Stimulated activated CD8-positive, alpha-beta memory T cell treated with anti-CD3 and anti-CD28 coated beads, Interleukin-4, amount 100 ng/mL, for 4 hours (primary cell): ENCODE measurements at places on chromosomes 7 and 10.

DNA sequence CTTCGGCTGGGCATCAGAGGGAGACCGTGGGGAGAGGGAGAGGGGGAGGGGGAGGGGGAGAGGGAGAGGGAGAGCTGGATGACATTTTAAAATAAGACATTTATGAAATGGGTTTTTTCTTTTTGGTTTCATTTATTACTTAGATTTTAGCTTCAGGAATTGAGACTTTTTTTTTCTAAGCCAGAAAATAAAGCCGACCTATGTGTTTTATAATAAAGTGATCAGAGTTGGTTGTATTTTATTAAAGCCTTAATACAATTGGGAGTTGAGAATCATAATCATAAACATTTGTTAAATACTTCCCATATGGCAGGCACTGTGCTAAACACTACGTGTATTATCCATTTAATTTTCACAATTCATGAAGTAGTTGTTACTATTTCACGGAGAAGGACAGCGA lies 70.2 kb downstream of the INPP5F start:
- no peak for DNase-seq

DNA sequence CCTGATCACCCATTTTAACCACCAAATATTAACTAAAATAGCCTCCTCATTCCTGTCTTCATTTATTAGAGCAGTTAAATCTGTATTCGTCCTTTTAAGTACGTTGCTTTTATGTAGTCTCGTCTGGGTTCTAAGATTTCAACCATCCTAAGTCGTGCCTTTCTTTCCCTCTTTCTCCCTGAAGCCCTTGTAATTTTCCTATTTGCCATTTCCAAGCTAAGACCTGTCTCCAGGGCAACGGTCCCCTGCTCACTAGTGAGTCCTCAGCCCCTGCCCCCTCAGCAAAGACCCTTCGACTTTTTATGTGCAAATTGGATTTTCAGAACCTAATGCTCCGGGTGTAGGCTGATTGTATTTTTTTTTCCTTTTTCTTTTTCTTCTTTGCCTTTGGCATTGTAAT lies 16.1 kb upstream of the MEST start:
- DNase-seq, result no peak

DNA sequence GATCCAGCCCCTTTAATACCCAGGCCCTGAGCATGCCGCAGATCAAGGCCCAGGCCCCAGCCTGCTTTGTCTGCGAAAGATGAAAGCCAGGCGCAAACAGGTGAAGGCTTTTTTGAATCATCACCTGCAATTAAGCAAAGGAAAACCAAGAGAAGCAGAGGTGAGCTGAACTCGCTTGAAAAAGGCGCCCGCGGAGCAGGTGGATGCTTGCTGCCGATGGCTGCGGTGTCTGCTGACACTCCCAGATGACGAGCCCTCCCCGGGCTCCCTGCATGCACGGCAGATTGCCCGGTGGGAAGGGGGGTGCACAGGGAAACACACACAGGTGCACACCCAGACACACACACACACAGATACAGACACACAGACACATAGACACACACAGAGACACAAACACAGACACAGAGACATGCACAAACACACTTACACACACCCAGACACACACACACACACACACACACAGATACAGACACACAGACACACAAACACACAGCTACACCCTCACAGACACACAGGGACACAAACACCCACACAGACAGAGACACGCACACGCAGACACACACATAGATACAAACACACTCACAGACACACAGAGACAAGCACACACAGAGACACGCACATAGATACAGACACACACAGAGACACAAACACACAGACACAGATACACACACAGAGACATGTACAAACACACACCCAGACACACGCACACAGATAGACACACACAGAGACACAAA lies 142.6 kb upstream of the RNF32 start:
- no peak for DNase-seq

- no peak for DNase-seq
Observed at GRCh38 chr10:74088722-74089121, 61.9 kb downstream of the AP3M1 start.

DNA sequence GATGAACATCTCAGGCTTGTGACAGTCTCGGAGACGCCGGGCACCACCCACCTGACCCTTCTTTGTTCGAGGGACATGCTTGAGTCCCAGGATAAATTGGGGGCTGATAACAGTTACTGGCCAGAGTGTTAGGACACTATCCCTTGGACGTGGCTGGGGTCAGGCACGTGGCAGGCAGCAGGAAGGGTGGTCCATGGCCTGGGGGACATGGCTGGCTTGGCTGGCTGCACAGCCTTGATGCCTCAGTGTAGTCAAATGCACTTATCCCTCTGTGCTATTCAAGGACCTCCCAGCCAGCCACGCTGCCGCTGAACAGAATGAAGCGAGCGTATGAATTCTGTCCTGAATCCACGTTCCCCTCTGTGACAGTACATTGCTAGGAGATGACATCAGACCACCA lies 662.0 kb upstream of the FOXK1 start:
- DNase-seq, result no peak

DNA sequence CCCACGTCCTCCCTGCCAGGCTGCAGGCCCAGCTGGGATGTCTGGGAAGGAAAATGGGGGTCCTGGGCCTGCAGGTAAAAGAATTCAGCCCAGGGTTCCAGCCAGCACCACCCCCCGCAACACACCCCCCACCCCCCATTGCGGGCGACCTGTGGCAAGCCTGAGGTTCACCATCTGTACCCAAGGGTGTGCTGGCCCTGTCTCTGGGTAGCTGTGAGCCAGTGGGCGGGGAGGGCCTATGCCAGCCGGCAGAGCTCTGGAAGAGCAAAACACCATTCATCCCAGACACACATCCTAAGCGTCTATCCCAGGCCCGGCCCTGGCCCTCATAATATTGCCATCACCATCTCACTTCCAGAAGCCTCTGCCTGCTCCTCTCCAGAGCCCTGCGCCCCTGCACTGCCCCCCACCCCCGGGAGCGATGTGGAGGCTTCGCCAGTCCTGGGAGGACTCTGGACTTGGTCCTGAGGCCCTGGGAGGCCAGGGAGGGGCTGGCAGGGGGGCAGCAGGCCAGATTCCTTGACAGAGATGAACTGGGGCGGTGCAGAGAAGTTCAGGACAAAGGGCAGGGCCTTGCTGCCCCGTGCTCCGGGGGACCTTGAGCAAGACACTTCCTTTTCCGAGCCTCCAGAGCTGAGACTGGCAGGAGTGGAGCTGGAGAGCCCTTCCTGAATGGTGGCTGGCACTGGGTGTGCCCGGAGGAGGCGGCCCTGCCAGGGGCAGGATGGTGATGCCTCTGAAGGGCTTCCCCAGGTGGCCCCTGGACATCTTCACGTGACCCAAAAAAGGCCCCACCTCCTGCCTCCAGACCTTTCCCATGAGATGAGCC lies 8.7 kb upstream of the TTYH3 start:
- no peak for DNase-seq

DNA sequence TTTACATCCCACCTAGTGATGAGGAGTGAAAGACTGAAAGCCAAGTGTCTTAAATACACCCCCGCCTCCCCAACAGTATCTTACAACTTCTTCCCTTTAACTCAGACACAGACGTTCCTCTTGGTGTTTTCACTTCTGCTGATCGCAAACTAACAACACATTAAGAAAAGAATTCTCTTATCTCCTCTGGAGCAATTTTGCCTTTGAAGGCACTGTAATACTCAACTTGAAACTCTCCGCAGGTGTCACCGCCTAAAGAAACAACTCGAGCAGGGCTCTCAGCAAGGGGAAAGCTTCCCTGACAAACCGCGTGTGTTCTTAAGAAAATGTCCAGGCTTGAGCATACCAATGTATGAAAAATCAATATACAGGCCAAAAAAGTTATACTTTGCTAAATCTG lies 452 bp downstream of the SEMA3C start:
- no peak for DNase-seq

DNA sequence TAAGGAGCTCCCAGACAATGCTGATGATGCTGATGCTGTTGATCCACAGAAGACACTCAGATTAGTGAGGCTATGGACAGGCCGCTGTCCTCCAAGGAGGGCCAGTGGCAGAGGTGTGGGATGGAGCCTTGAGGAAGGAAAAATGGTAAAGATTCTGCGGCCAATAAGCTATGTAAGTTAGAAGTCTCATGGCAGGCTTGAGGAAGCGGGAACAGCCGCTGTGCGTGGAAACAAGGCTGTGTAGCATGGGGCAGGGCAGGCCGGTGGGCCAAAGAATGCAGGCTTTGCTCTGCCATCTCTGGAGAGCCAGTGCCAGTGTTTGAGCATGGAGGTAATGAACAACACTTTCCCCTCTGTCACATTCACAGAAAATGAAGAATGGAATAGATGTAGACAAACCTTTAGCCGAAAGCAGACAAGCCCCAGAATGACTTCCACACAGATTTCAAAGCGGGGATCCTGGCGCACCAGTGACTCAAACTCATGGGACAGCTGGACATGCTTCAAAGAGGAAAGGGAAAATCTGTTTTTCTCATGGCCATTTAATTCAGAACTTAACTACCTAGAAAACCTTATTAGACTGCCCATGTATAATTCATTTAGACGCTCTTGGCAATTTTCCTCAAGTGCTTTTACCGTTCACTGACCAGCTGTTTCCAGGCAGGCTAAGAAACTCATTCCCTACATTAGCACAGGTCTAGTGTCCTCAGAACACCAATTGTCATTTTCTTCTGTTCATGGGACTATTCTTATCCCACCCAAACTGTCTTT lies 16.9 kb upstream of the FIGNL1 start:
- no peak for DNase-seq
